ENCODE measurements at places on chromosomes 2 and 18.
A peak's percentile ranks its signal among the peaks of the same experiment; 100 is the strongest.

- DNase-seq = peak; percentile 59
Measured at GRCh38 chr2:120253021-120253882, 600 bp downstream of the RALB start.

- no peak for DNase-seq
Measured at GRCh38 chr18:45303026-45303425, 312.2 kb upstream of the SLC14A2 start.

GRCh38 chr2:36329251-36329650 is 26.3 kb upstream of the CRIM1 start:
- no peak for DNase-seq

DNA sequence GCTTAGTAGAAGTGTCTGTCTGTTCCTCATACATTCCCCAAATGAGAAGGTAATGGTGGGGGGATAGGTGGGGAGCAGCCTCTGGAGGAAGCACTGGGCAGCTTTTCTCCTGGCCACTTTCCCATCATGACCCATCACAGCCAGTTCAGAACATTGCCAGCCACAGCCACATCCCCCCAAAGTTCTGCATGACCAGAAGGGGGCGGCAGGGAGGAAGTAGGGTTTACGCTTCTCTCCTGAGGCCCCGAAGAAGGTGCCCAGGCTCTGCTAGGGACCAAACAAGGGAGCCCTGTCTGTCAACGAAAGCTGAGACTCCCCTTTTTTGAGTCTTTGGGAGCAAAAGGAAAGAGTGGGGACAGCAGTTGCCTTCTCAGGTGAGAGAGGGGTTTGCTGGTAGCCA is 7.7 kb downstream of the IGFBP5 start:
- DNase-seq = peak; percentile 31

DNA sequence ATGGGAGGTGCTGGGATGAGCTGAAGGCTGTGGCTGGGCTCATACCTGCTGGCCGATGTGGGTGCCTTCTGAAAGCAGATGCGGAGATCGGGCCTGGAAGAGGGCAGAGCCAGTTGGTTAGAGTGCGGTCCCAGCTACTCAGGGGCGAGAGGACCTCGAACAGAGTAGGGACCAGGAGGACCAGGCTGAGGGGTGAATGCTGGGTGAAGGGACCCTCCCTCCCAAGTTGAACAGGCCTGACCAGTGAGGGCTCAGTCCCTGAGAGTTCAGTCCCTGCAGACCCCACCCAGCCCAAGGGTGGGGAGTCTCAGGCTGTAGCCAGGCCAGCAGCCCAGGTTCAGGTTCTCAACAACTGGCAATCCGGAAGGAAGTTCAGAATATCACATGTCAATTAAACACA is 232.8 kb upstream of the HS6ST1 start:
- no peak for DNase-seq

DNA sequence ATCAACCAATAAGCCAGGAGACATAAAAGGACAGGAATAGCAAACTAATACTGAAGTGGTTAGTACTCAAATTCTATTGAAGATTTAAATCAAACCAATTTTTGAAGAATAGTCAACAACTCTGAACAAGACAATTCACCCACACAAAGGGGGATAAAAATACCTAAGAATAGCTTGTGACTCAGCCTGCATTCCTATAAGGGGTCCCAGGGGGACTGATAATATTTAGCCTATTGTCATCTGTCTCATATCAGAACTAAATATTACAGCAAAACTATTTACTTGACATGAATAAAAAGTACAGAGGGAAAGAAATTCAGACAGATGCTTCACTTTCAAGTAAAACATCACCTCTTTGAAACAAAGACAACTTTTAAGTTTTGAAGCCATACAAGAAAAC is 7.7 kb downstream of the ITSN2 start:
- DNase-seq = no peak

- no peak for DNase-seq
Measured at GRCh38 chr18:36580874-36581750, 247.7 kb downstream of the TPGS2 start.

- no peak for DNase-seq
Measured at GRCh38 chr2:144452989-144453336, 67.0 kb downstream of the ZEB2 start.

GRCh38 chr2:30772021-30772705 is 35.1 kb downstream of the CAPN13 start:
- DNase-seq = no peak

DNA sequence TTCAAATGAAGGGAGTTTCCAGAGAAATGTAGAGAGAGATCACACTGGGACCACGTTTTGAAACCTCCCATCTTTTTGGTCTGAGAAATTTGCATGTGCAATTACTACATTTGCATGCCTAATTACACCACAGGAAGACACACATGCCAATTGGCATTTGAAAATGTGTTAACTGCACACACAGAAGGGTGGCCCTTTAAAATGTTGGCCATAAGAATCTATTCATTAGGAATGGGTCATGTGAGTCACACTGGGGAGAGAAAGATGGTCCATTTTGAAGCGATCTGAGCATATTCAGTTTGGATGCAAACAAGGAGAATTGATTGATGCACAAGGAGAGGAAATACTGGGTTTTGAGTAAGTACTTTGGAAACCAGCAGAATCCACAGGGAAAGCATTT is 1407.1 kb upstream of the ACVR2A start:
- no peak for DNase-seq

- no peak for DNase-seq
Measured at GRCh38 chr18:3689091-3689490, 239.1 kb downstream of the TGIF1 start.

GRCh38 chr2:224596289-224596688 is 11.1 kb upstream of the CUL3 start:
- no peak for DNase-seq

DNA sequence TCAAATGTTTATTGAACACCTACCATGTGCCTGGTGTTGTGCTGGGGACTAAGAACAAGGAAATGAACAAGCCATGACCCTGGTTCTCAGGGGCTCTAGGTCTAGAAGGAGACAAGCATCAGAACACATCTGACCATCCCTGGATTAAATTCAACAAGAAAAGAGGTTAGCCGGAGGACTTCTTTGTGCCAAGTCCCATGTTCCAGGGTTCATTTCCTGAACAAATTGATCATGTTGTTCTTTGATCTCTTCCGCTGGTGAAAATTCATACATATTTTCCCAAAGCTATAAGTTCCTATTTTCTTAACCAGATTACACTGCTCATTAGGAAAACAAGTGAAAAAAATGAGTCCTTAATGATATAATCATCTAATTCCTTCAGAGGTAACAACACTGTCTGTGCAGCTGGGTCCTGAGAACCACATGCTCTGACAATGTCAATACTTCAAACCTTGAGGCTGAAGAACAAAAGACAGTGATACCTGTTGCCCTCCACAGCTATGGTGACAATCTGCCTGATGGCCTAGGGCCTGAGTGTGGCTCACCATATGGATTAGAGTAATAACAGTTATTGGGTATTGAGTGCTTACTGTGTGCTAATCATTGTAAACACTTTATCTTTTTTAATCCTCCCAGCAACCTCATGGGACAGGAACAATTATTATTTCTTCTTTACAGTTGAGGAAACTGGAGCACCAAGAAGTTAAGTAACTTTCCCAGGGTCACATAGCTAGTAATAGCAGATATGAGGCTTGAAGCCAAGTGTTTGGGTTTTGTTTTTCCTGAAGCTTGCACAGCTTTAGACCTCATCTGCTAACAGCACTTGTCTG is 24.6 kb upstream of the INO80C start:
- no peak for DNase-seq

DNA sequence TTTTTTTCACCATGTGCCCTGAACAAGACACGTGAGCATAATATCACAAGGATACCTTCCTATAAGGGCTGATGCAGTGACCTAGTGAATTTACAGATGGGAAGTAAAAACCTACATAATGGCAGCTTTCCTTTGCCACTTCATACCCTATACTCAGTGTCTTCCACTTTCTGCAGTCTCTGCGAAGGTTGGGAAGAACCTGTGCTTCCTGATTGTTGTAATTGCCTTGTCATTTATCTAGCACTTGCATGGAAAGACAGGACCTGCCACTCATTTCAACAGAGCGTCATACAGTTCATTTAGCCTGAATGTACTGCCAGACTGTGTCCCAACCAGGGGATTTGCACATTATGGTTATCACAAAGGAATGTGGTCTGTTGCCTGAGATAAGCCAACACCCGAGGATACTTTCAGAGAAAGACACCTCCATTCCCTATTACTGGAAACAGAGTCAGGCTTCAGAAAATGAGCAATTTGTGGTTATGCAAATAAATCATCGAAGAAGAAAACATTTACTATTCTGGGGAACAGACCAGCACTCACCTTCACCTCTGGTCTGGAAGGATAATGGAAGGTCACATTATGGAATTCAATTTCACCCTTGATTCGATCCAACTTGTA is 55.0 kb downstream of the ABCB11 start:
- no peak for DNase-seq

GRCh38 chr18:36350839-36351469 is 53.4 kb downstream of the FHOD3 start:
- no peak for DNase-seq

DNA sequence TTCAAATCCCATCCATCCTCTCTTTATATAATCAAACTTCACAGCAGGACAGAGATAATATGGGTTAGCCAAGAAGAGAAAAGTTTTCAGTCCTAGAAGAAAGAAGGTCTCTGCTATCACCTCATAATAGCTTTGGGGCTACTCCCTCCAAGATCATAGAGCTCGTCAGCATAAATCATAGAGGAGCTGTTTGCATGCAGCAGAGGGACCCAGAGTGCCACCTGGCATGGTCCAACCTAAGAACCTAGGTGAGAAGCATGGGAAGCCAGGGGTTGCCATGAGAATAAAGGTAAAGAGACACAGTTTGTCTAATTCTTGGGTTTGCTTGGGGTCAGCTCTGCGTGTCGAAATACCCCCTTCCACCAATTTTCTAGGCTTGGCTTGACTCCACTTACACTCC is 87.1 kb upstream of the CYP1B1 start:
- DNase-seq = no peak

- DNase-seq = no peak
Measured at GRCh38 chr18:48828194-48828545, 122.6 kb downstream of the SMAD7 start.

DNA sequence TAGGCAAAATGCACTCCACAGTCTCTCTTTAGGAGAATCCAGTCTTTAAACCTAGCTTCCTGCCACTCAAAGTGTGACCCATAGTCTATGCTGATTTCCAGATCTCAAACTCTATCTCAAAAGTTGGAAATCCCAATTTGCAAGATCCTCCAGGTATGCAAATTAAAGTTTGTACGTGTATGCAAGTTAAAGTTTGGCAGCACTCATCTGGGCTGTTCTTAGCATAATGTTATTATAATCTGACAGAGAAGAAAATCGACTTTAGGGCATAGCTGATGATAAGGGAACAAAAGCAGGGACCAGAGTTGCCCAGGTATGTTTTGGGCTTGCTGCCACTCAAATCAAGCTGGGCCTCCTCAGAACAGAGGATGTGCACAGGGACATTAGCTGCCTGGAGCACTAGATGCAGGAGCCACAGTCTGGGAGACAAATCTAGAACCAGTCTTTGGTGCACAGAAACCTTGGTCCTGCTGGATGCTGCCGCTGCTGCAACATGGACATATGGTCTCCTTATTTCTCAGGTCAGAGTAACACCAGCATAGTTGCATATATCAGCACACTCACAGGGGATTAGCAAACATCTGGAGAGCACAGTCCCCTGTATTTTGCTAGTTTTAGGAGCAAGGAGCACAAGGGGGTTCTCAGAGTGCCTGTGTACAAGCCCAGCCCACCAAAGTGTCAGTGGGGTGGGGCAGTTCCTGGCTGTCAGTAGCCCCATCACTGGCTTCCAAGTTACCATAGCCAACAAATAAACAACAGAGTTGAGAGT is 242.6 kb downstream of the TTC32 start:
- no peak for DNase-seq

GRCh38 chr2:120736624-120737339 is 1.1 kb downstream of the GLI2 start:
- no peak for DNase-seq

Data from activated CD4-positive, alpha-beta memory T cell treated with anti-CD3 and anti-CD28 coated beads for 36 hours (primary cell).